ENCODE measurements at places on chromosomes 11 and 22.

DNA sequence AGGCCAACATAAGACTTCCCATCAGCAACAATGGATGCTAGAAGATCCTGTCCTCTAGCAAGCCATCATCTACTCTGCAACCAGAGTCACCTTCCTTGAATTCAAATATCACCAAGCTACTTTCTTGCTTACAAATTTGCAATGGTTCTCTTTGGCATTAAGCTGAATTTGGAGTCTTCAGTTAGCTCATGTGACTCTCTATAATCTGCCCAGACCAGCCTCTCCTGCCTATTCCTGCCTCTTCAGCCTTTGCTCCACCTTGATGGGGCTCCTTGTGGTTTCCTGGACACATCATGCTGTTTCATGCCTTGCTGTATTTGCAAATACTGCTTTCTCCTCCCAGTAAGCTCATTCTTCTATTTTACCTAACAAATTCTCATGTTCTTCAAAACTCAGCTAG is 82.3 kb downstream of the RASSF10 start:
- no peak for DNase-seq

- peak; percentile 18 for DNase-seq
Measured at GRCh38 chr22:38989466-38989865, 7.3 kb downstream of the APOBEC3B start.

GRCh38 chr11:35917676-35918075 is 26.2 kb upstream of the LDLRAD3 start:
- no peak for DNase-seq

DNA sequence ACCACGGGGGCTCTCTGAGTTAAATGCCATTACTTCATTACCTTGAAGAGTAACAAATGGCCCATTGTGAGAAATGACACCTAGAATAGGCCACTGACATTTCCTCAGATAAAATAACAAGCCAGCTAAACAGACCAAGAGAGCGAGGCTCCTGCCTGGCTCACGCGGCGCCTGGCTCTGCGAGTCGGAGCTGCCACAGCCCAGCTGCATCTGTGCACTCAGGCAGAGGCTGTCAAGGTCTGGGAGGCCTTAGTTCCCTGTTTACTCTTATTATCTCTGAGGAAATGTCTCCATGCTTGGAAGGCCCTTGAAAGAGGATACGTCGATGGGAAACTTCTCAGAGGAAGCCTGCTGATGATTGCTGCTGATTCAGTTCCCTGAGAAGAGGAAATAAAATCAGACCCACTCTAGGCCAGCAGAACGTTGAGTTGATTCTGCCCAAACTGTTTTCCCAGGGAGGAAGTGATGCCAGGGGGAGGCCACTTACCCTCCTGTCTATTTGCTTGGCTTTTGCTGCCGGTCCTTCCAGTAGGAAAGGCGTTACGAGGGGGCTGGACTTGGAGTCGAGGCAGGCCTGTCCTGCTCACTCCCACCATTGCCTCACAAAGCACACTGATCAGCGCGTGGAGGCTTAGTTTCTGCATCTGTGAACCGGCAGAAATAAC is 208.8 kb downstream of the TBC1D22A start:
- DNase-seq, result no peak

DNA sequence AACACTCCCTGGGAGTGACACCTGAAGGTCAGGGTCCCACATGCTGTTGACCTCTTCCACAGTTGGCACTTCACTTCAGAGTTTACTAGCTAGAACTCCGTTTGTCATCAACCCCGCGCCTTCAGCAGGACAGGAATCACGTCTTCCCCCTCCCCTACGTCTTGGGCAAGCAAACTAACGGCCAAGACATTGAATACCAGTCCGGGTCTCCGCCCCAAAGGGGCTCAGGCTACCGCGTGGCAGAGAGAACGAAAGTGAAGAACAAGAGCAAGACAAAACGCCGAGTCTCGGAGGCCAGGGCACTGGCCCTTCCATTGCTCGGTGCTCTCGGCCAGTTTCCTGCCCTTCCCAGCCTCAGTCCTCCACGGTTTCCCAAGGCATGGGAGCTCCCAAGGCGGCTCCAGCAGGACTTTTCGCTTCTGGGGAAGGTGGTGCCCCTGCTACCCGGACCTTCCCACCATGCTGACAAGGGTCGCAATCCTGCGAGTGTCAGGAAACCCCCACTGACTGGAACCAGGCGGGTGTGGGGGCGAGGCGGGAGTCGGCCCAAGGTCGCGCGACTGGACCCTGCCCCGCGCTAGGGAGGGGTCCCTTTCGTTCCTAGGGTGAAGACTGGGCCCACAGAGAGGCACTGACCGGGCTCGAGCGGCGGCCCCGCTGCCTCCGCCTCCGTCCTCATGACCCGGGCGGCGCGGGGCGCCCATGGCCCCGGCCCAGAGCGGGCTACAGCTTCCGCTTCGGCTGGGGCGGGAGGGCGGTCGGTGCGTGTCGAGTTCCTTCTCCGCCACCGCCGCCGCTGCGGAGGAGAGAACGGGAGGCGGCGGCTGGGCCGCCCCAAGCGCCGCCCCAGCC is at the start of gene GUCD1:
TSS of gene GUCD1 (minus strand) at position 826 of the 852 bp plus-strand sequence. CDS start at position 679, 147 bp downstream.
- peak; percentile 2 for DNase-seq

DNA sequence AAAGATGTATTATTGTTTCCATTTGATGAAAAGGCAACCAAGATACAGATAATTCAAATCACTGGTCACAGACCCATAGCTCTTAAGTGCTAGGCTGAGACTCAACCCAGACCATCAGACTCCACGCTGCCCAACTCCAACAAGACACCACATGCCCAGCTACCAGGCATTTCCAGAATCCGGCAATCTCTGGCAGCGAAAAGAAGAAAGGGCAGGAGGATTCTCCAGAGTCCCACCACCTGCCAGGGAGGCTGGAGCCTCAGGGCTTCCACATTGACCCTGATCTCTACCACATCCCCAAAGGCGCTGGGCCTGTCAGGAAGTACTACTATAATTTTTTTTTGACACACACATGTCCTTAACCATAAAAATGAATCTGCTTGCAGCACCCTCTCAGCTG is 61.4 kb upstream of the ARFGAP3 start:
- DNase-seq, result no peak

DNA sequence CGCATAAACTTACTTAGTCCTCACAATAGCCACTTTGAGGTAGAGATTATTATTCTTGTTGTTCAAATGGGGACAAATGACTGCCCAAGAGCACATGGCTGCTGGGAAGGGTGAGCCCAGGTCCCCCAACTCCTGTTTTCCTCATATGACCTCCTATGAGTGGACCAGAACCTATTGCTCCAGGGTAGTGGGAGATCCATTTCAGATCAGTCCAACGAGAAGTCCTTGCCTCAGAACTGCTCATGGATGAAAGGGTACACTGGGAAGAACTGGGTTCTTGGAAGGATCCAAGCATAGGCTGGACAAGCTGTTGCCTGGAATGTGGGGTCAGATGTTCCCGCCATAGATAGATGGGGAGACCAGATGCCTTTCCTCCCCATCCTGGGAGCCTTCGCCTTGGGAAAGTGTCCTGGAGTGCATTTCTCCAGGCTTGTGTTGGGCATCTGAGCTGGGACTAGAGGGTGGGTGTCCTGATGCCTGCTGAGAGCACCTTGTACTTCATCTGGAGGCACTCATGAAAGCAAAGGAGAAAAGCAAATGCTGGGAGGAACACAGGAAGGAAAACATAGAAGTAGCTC is 146.3 kb upstream of the B3GAT1 start:
- no peak for DNase-seq

- no peak for DNase-seq
Measured at GRCh38 chr11:69934861-69935494, 115.8 kb upstream of the FGF3 start.

GRCh38 chr11:86256608-86257007 is 12.1 kb downstream of the EED start:
- no peak for DNase-seq

- DNase-seq, result peak; percentile 50
Measured at GRCh38 chr11:35146074-35146521, 7.1 kb downstream of the CD44 start.

DNA sequence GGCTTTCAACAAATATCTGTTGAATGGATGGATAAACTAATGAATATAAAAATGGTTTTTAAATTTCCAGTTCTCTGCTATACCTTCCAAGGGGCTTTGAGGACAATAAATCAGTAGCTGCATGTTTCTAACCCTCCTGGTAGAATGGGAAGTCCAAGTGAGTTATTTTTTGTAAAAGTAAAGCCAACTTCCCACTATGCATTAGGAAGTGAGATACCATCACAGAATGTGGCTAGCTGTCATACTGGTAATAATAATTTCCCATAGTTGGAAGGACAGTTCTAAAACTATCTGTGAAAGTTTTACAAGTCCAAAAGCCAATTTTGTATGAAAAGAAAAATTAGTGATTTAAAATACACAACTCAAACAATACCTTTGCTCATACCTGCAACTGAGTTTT is 50.0 kb downstream of the TMEM123 start:
- no peak for DNase-seq

GRCh38 chr11:44788536-44789261 is 61.9 kb downstream of the TSPAN18 start:
- DNase-seq, result no peak

- no peak for DNase-seq
Measured at GRCh38 chr11:46914363-46914762, 4.0 kb downstream of the LRP4 start.

DNA sequence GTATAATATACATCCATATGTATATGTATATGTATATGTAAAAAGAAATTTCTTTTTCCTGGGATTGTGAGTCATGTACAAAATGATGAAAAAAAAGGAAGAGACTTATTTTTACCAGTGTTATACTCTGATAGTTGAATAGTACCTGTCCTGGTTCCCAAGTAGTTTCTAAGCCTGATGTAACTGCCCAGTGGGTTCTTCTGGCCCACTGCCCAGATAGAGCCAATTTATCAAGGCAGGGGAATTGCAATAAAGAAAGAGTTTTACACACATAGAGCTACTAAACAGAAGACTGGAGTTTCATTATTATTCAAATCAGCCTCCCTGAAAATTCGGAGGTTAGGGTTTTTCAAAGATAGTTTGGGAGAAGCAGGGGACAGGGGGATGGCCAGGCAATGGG is 29.1 kb upstream of the NARS2 start:
- no peak for DNase-seq

DNA sequence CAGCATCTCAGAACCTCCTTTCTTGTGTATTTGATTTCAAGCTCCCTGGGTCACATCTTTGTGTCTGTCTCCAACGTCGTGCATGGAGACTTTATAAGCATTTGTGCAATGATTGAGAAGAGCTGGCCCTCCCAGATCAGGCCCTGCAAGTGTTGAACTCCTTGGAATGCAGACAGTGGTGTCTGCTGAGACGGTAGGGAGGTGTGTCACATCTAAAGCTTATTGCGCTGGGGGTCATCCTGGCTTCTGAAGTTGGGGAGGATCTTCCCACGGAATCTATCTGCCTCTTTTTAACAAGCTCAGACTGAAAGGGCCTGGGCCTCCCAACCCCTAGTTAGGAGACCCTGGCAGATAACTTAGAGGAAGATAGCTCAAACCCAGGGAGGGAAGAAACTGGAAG is 6.7 kb downstream of the APLNR start:
- DNase-seq, result no peak

DNA sequence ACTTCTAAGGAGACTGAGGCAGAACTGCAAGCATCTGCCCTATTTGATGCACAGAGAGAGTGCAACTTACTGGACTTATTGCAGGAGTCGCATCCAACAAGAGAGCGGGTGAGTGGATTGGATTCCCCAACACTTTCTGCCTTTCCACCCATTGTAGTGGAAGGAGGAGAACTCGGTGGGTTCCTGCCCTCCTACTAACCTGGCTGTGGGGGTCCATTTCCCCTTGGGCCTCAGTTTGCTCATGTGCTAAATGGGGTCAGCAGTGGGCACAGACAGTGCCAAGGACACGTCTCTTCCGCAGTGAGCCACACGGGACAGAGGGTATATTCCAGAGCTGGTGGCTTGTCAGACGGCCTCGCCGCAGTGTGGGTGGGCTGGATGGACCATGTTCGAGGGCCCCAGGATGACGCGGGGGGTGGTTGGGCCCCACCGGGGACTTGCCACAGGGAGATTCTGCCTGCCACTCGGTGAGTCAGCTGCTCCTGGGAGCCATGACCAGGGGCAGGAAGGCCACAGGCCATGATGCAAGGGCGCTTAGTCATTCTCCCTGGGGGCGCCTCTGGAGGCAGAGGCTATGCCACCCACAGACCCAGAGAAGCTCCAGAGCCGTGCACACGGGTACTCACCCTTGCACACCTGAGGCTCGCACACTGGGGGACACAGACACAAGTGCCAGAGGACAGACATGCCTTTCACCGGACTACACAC is 8.2 kb downstream of the ALX4 start:
- DNase-seq, result no peak

DNA sequence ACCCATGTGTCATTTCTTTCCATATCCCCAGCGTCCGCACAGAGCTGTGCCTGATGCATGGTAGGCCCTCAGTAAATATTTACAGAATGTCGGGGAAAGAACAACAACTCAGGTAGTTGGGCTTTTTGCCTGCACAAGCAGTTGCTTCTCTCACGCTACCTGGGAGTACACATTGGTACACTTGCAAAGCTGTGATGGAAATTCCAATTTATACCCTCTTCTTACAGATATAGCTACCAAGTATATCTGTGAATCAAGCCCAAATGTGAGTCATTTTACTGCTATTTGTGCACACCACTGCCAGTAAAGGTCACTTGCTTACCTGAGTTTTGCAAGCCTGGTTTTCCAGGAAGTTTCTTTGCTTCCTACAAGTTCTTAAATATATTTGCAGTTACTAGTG is 333.0 kb upstream of the NARS2 start:
- no peak for DNase-seq

DNA sequence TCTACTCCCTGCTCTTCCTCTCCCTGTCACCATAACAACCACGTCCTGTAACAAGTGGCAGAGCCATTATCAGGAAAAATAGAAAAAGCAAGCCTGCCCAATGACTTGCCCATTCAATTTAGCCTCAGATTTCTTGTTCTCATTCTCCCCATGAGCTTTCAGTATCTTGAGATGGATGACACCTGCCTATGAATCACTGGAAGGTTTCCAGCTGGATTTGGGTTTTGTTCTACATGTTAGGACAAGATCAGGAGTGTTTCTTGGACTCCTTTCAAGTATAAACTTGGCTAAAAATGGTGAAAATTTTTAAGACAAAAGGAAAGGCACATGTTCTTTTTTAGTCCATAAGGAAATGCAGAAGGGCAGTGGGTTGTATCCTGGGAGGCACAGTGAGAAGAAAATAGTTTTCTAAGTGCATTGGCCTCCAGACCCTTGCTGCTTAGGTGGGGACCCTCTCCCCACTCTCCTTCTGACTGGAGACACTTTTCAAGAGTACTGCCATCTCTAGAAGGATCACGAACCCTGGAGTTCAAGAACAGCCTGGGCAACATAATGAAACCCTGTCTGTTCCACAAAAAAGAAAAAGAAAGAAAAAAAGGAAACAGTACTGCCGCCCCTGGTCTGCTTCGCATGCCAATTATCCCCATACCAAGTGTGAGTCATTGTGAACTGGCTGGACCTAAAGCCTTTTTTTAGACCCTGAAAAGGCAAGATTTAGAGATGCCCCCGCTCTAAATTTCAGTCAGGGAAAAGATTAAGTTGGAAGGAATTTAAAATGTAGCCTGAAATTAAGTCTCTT is 51.0 kb downstream of the MTNR1B start:
- no peak for DNase-seq

- DNase-seq, result no peak
Measured at GRCh38 chr11:18700375-18700774, 1.8 kb downstream of the TMEM86A start.
